ENCODE measurements at places on chromosomes 4 and X.
A peak's percentile ranks its signal among the peaks of the same experiment; 100 is the strongest.

DNA sequence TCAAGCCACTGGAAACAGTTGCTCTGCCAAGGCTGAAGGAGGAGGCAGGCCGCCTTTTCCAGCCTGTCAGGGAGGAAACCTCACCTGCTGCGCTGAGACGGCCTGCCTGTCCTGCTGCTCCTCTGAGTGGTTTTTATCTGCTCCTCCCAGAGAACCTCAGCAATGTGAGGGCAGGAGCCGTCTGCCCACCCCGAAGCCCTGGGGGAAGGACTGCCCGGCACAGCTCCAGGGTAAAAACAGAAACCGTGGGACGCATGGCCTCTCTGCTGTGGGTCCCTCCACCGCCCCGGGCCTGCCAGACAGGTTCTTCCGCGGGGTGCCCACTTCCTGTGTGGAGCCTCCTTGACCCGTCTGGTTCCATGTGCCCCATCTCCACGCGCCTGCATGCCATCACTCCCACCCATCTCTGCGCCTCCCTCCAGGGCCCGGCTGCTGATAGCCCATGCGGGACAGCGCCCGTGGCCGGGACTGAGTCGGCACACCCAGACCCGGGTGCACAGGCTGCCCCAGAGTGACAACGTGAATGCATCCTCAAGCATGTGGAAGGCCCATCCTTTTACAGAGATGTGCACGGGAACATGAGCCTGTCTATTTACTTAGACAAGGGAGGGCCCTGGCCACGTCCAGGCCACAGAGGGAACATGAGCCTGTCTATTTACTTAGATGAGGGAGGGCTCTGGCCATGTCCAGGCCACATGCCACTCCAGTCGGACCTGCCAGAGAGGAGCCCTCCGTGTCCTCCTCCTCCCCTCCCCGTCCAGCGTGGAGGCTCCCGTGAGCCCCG is 4.0 kb upstream of the SLC49A3 start:
- no peak for DNase-seq

DNA sequence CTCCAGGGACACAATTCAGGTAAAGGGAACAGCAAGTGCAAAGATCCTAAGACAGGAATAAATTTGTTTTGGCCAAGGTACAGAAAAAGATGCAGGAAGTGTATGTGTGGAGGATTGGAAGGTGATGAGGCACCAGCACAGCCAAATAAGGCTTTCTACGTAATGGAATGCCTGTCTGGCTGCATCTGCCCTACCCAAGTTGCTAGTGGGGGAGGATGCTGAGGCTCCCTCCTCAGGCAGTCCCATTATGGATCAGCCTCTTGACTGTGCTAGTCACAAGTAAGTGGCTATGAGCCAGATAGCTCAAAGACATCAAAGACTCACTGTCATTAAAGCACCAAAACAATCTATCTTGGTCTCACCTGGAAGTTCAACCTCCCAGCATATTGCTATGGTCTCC is 300.9 kb upstream of the FAT4 start:
- DNase-seq: no peak

DNA sequence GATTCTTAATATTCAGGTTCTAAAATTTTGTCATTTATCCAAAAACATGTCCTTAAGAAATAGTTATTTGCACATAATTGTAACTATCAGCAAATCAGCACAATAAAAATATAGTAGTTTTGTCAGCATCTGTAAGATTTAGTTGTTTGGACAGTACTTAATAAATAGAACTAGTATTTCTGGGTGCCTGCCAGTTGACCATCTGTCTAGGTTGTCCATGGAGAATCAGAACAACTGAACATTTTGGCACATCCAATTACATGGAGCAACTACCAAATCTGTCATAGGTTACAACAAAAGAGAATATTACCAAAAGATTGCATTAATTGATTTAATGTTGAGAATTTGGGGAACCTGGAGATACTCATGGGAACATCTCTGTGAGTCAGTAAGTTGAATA is 305.5 kb upstream of the TACR3 start:
- no peak for DNase-seq

GRCh38 chrX:39936886-39937770 is 160.6 kb downstream of the BCOR start:
- DNase-seq: no peak

DNA sequence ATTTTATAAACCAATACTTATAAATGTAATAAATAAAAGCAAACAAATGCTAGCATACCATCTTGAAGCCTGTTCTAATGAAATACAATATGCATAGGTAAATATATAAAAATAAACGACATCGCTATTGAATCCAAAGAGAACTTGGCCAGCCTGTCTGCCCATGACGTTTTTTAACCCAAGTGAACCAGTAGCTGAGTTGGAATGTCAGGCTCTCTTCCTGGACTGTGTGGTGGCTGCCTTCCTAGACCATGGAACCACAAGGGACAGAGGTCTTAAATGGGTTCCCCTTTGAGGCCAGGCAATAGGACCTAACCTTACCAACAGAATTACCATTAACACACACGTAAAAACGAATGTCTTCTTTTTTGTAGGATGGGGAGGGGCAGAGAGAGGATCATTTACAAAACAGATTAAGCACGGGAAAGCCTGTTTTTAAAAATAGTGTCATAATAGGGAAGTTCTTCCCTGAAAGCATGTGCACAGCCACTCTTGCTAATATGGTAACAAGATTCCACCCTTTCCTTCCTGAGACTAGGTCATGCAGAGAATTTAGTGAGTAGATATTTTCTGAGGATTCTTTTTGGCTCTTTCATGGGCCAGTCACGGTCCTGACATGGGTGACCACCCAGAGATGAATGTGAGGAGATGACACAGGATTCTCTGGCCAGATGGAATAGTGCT is 69.4 kb upstream of the ACSL1 start:
- no peak for DNase-seq

DNA sequence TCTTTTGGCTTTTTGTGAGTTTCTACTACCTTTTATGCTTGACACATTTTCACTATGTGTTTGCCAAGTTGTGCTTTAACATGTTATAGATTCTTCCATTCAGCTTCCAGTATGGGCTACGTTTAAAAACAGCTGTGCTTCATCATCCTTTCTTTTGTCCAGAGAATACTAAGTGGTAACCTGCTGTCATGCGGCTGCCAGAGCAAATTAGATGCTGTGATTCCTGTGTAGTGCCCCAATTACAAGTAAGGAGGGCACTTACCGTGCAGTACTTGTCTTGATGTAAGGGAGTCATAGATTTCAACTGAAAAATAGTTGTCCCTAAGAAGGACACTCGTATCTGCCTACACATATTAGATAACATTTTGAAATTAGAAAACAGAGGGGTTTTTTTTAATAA is 531.8 kb upstream of the GALNTL6 start:
- no peak for DNase-seq

DNA sequence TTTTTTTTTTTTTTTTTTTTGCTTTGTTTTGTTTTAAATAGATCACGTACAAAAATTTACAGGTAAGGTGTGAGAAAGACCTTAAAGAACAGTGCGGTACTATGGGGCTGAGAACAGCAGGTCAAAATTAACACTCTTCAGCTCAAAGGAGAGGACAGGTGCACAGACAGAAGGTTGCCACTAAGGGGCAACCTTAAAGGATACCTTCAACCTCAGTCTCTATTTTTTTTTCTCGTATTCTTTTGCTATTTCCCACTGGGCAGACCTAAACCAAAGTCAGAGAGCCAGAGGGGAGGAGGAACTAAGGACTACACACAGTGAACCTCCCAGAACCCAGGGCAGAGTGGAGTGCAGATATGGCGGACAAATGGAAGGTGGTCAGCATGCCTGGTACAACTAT is 1984.3 kb upstream of the IGFBP7 start:
- peak; percentile 13 for DNase-seq

- no peak for DNase-seq
These were observed 36.4 kb upstream of the LCORL start for GRCh38 chr4:18057821-18058533.

DNA sequence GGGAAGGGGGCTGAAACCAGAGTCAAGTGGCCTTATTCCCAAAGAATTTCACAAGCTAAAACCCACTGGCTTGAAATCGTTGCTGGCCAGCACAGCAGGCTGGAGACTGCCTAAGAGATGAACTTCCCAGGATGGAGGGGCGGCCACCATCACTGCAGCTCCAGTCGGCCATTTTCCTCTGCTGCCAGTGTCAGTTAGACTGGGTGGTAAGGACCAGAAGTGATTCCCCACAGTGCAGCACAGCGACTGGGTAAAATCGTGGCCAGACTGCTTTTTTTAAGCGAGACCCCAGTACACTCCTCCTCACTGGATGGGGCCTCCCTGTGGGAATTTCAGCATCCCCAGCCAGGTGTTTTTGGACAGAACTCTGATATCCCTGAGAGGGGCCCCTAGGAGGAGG is 428.0 kb downstream of the SPIN4 start:
- DNase-seq: no peak

DNA sequence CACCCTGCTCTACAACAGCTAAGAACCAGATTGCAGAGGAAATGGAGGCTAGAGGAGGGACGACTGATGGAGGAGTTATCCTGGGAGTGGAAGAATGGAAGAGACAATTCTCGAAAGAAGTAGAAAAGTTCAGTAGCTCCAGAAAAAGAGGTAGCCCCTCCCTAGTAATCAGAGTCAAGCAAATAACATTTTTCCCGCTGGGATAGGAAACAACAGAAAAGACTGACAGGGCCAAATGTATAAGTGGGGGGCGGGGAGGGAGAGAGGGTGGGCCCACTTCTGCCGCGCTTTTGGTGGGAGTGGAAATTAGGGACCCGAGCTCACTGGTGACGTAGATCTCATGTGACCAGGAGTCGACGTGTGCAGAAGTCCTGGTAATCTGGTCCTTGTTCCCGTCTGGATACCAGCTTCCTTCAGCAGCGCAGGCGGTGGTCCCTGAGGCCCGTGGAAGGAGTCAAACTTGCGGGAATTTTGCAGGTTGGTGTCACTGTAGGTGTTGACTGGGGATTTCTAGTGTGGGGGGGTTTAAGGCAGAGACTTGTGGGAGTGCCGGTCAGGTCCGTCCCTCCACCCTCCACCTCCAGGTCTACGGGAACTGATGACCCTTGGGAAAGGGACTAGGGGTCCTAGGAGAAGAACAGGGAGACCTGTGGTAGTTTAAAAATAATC is at the start of gene TCEAL9:
TCEAL9 (plus strand) TSS at position 377 of the 669 bp plus-strand sequence. CDS start 1,179 bp downstream, outside the sequence.
- peak; percentile 53 for DNase-seq

Measured in NAMALWA (cell line).